ENCODE measurements at places on chromosomes 3 and 15.

- no peak for DNase-seq
Observed at GRCh38 chr15:29021857-29022256, 136.1 kb downstream of the APBA2 start.

DNA sequence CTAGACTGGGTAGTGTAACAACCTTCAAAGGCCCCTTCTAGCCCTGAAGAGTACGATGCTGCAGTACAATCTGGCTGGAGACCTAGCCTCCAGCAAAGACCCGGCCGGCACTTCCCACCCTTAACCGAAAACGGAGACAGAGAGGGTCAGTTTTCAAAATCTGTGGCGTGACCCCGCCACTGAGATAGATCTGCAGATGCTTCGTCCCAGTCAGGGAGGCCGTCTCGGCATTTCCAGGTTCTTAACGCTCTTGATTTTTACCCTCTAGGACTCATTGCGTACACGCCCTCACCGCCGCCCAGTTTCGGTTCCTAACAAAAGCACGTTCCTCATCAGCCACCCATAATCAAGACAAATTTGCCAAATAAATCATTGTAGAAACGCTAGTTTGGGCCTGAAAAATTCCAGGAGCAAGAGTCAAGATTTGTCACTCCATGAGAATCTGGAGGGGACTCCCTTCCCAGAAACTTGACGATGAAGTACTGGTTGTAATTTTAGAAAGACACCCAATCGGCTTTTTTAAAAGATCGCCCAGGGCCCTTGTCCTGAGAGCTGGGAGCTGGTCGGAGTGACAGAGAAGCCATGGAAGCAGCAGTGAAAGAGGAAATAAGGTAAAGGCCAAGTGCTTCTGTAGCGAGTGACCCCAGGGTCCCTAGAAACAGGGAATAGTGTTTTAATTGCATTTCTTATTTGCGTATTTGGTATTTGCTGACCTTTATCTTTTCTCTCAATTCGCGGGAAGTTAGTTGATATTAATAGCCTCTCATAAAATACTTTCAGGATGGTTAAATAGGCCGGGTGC lies 868 bp upstream of the TMEM87A start:
- peak; percentile 51 for DNase-seq

- peak; percentile 36 for DNase-seq
Observed at GRCh38 chr15:62391641-62392262, 226.7 kb upstream of the C2CD4B start.

DNA sequence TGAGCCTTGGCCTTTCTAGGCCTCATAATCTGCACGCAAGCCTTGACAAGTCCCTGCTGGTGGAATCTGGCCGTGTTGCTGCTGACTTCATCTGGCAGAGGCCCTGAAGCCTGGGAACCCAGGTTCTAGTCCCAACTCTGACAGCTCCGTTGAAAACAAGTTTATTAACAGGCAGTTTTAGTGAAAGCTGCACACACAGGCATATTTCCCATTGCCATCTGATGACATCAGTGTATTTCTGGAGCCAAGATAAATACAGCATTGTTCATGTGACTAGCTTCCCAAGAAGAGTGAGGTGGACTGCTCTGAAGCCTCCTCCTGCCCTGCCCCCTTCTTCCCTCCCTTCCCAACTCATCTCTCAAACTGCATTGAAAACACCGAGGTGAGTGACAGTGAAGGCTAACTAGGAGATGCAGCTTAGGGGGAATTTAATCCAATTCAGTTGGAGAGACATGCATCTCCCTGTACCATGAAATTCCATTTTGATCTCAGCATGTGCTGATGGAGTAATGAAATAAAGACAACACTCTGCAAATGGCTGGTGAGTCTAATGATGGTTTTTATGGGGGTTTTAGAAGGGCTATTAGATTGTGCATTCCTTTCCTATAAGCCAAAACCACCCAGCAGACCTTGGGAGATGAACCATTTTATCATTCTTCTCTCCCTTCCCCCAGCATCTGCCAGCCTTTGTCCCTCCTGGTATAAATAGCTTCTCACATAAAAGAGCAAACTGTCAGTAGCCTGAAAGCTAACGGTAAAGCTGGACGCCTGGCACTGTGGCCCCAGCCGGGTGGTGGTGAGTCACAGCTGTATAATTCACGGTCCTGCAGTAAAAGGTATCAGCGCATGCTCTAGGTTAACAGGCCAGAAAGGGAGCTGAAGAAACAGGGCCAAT lies 38.0 kb downstream of the PRICKLE2 start:
- DNase-seq: peak; percentile 74

DNA sequence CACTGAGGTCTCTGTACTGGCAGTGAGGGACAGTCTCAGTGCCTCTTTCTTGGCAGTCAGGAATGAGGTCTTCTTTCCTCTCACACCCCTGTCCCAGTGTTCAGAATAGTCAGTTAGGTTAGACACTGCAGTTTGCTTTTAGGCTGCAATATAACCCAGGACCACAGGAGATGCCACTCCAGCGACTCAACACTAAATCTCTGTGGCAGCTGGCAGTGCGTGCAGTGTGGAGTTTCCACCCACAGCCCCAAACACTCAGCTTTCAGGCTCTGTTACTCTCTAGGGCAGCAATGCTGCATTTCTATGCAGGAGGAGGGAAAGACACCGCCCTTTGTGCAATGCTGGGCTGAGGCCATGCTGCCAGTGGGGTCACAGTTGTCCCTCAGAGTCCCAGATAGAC lies 150.2 kb upstream of the SUCLG2 start:
- DNase-seq: no peak

DNA sequence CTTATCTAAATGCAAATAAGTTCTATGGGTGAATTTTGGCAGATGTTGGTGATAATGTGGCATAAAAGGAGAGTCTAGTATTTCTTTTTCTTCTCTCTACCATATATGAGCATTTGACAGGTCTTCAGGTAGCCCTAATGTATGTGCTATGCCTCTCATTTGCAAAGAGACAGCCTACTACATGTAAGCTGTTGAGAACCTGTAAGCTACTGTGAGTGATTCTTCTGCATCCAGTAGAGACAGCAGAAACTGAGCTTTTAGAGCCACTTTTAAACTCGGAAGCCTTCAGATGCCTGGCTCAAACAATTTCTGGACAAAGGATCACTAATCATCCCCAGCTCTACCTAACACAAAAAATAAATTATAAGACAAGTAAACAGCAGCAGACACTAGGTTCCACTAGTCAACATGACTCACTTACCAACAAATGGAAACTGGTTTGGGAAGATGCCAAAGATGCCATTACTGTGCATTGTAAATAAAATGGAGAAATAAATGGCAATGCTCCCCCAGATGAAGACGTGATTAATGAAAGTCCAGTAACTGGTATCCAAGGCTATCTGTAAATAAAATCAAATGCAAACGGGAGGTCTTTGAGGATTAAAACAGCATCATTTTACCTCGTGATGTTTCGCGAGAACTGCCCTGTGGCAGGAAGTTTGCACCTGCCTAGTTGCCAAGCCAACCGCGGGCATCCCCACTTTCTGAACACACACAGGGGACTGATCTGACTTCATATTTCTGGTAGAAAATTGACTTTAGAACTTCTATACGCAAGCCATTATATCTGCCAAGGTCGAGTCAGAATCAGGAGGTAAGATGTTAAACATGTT lies 245.3 kb downstream of the DTWD1 start:
- DNase-seq: peak; percentile 89

DNA sequence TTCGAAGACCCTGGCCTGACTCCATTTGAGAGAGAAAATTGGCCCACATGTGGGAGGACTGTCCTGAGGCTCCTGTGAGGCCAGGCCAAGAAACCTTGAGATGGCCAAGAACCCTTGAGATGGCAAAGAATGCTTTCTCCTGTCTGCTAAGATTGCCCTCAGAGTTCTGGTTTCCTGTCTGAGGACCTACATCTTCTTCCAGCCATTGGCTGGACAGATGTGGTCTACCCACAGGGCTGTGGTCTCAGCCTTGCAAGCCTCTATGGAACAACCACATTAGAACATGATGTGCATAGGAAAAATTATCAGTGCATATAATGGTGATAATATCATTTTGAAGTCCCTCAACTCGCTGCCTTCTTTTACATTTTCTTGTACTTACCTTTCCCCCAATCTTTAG lies 10.8 kb upstream of the RASA2 start:
- DNase-seq: no peak

GRCh38 chr3:10635446-10636076 lies 130.2 kb upstream of the ATP2B2 start:
- DNase-seq: no peak

GRCh38 chr3:50971487-50971924 lies 296.8 kb downstream of the DOCK3 start:
- DNase-seq: peak; percentile 80

DNA sequence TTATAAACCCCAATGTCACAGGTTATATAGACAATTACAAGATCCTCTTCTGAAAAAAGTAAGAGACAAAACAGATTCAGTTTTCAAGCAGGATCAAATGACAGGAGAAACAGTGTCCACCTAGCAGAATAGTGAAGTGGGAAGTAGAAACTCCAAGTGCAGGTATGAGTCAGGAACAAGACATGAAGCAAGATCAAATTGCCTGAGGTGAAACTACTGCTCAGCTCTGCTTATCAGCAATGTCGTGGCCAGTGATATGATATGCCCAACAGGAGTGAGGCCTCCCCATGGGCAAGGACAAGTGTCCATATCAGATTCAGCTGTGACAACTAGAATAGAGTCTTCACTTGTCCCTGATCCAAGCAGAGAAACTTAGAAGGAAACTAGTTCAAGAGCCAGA lies 100.0 kb downstream of the ZMAT3 start:
- DNase-seq: peak; percentile 66

- no peak for DNase-seq
Observed at GRCh38 chr3:126893651-126894050, 89.3 kb upstream of the PLXNA1 start.

GRCh38 chr3:167184511-167184910 lies 195.6 kb downstream of the ZBBX start:
- DNase-seq: peak; percentile 47

- DNase-seq: no peak
Observed at GRCh38 chr3:115999613-116000012, 376.3 kb downstream of the GAP43 start.

GRCh38 chr3:123869165-123869564 lies 15.0 kb downstream of the MYLK start:
- no peak for DNase-seq

DNA sequence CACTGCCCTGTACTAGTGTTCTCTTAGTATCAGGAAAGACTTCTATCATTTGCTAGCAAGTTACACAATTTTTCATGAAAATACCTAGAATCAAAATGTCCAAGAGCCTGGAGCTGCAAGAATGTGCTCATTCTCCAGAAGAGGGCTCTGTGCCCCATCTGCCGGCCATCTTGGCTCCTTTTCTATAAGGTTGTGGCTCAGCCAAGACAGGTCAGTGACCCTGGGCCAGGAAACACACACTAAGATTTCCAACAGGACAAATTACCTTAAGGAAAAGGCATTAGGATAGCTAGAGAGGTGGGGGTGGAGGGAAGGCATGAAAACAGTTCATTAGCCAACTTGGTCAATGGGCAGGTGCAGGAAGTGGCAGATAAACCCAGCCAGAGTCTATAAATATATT lies 20.7 kb downstream of the TIMP4 start:
- DNase-seq: peak; percentile 58

- DNase-seq: no peak
Observed at GRCh38 chr15:45785897-45786296, 151.1 kb downstream of the SQOR start.

- no peak for DNase-seq
Observed at GRCh38 chr3:139124197-139124596, 79.5 kb upstream of the PRR23C start.

DNA sequence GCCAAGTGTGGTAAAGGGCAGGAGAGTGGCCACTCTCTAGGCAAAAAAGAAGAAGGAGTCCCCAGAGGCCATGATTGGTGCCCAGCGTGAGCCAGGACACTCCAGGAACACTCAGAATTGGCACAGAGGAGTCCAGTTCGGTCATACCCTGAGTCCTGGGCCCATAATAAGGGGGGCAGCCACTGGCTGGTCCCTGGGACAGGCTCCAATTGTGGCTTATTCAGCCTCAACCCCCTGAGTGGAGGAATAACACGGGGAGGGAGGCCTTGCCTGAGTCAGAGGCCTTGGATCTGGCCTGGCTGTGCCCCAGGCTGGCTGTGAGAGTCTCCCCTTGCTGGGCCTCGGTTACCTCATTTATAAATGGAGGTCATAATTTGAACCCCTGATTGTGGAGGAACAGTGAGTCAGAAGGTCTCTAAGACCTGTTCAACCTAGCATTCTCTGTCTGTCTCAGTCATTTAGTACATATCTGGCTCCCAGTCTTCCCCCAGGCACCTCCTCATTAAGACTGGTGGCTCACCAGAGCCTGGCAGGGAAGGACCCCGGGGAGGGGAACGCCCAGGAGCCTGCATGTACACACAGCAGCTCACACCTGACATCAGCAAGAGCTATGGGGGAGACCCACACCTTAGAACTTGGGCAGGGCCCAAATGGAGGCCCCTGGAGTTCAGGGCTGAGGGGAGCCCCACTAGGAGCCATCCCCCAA lies 95.9 kb upstream of the ATP2B2 start:
- no peak for DNase-seq
